GM12878 (cell line): ENCODE measurements at places on chromosomes 5 and 9. TPM values are rescaled to one million over a fixed set of nuclear protein-coding genes. Genes with fewer than 3 reads are reported as not detected.

Gene PRELID1
- total RNA-seq: 259 and 261 TPM in 2 replicates

Gene CDC25C
- total RNA-seq: 9.2 and 10.2 TPM in 2 replicates

Gene FOXD4L6
- not detected in 2 replicates for total RNA-seq

Gene PRDM12
- total RNA-seq: not detected in 2 replicates

Gene CTSV
- total RNA-seq: 0.21 and 0.36 TPM in 2 replicates

Gene AGTPBP1
- 26.3 and 27.9 TPM in 2 replicates for total RNA-seq

Gene EIF4EBP3
- total RNA-seq: 6.2 and 9.3 TPM in 2 replicates

Gene ECM2
- total RNA-seq: 0.08 TPM in 1 of 2 replicates, not detected in the other

Gene MACROH2A1
- 196 and 198 TPM in 2 replicates for total RNA-seq

Gene PITX1
- total RNA-seq: 0.77 and 1.1 TPM in 2 replicates

Gene MAST4
- total RNA-seq: 0.72 and 1.0 TPM in 2 replicates

Gene TTC16
- total RNA-seq: not detected in 2 replicates

Gene C1QTNF2
- not detected in 2 replicates for total RNA-seq

Gene GPR151
- not detected in 2 replicates for total RNA-seq

Gene GLRA1
- total RNA-seq: not detected in 2 replicates
